ENCODE measurements at places on chromosomes 1 and 21.

GRCh38 chr21:31316488-31317169 is 27.4 kb downstream of the TIAM1 start:
- DNase-seq, result no peak

GRCh38 chr1:155645648-155646047 is 35.6 kb downstream of the MSTO1 start:
- DNase-seq, result no peak

DNA sequence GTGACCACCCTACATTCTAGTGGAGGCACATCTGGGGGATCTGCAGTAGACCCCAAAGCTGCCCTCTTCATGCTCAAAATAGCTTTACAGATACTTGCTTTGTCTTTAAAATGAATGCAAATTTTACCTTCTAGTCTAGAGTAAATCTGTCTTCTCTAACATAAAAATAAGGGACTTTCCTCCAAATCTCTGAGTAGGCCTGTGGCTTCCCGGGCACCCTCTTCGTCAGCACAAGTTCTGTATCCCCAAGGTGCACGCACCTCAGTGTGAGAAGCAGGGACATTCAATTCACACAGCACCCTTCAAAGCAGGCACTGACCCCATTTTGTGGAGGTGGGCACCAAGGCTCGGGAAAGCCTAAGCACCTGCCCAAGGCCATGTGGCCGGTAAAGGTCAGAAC is 19.0 kb downstream of the MEF2D start:
- no peak for DNase-seq

- DNase-seq, result no peak
These were observed 31.2 kb downstream of the KCNA10 start for GRCh38 chr1:110487726-110488125.

DNA sequence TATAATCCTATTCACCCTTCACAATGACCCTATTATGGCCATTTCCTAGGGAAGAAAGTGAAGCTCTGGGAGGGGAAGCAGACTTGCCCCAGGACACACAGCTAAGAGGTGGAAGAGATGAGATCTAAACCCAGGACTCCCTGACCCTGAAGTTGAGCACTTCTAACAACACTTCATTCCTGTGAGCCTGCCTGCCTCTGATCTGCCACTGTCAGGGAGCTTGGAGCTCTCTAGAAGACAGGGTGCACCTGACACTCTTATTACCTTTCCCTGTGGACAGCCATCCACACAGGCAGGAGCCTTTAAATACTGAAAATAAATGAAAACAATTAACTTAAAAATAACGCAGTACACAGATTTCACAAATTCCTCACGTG is 599 bp downstream of the MKNK1 start:
- DNase-seq, result no peak

GRCh38 chr1:162446946-162447345 is 35.0 kb upstream of the SH2D1B start:
- DNase-seq, result no peak

DNA sequence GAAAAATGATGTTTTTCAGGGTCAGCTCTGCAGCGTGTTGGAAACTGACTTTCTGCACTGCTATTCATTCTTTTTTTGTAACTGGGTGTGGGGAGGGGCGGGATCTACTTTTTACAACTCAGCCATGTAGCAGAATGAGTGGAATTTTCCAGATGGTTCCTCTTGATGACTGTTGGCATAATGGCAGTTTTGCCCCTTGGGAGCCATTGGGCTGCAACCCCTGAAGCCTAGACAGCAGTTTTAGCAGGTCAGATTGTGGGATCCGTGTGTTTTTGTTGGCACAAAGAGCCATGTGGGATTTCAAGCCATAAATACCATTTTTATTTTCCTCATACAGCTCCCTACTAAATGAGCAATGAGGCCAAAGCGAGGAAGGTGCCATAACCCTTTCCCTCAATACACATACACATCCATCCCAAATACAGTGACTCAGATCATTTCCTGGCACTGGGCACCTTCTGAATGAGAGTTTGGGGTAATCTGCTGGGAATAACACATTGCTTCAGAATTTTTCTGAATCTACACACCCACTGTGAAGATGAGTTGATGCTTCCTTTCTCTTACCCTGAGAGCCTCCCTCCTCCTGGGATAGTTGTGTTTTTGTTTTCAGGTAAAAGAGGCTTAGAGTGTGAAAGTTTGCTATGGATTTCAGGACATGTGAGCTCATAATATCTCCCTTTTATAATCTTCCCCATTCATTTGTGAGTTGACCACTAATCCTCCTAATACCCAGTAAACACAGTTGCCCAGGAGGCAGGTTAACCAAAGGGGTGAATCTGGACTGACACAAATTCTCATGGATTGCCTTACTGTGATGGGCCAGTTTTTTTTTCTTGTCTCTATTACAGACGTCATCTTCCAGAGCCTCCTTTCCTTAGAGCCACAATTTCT is 13.1 kb downstream of the S100A10 start:
- no peak for DNase-seq

DNA sequence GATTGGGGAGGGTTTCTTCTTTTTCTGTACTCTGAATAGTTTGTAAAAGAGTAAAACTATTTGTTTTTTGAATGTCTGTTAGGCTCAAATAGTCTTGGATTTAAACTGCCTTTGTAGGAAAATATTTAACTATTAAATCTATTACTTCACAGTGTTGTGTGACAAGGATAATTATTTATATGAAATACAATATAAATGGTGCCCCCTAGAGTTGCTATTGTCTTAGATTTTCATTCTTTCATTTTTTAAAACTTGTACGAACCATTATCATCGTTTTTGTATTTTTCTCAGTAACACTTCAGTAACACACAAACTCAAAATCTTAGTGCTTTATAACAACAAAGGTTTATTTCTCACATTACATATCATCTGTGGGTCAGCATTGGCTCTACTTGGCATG is 37.4 kb downstream of the C1orf185 start:
- no peak for DNase-seq

- no peak for DNase-seq
These were observed 95.7 kb upstream of the WNT4 start for GRCh38 chr1:22238356-22239224.

DNA sequence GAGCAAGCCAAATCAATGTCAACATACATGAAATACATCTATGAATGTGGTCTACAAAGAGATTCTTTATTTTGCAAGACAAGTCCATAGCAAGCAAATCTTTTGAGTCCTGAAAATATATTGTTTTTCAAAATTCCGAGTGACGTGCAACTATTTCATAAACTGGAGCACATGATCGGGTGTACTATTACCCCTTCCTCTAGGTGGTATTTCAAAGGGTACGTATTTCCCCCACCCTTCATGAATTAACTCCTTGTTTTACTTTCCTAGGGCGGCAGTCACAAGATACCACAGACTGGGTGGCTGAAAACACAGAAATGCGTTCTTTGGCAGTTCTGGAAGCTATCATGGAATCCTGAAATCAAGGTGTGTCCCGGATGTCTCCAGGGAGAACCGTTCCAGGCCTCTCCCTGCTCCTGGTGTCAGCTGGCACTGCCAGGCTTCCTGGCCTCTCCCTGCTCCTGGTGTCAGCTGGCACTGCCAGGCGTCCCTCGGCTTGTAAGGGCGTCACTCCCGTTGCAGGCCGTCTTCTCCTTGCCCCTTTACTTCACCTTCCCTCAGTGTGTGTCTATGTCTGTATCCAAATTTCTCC is 55.3 kb downstream of the RIPK4 start:
- no peak for DNase-seq

- DNase-seq, result no peak
These were observed 30.7 kb upstream of the IL20 start for GRCh38 chr1:206834711-206835110.

DNA sequence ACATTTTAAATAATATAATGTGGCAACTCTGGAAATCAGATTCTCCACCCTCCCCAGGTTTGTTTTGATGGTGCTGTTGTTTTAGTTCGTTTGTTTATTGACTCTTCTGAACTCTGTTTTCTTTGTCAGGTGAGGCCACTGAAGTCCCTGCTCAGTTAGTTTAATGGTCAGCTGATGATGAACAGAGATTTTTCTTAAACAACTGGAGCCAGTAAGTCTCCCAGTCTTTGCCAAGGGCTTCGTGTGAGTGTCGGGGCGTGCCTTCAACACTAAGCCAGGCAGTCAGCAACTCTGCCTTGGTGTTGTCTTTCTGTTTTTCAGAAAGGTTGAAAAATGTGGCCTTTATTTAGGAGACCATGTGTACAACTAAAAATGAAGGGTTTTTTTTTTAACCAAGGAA is 58.9 kb downstream of the TEX35 start:
- no peak for DNase-seq

GRCh38 chr21:44480200-44481053 is 25.1 kb downstream of the LRRC3 start:
- no peak for DNase-seq

DNA sequence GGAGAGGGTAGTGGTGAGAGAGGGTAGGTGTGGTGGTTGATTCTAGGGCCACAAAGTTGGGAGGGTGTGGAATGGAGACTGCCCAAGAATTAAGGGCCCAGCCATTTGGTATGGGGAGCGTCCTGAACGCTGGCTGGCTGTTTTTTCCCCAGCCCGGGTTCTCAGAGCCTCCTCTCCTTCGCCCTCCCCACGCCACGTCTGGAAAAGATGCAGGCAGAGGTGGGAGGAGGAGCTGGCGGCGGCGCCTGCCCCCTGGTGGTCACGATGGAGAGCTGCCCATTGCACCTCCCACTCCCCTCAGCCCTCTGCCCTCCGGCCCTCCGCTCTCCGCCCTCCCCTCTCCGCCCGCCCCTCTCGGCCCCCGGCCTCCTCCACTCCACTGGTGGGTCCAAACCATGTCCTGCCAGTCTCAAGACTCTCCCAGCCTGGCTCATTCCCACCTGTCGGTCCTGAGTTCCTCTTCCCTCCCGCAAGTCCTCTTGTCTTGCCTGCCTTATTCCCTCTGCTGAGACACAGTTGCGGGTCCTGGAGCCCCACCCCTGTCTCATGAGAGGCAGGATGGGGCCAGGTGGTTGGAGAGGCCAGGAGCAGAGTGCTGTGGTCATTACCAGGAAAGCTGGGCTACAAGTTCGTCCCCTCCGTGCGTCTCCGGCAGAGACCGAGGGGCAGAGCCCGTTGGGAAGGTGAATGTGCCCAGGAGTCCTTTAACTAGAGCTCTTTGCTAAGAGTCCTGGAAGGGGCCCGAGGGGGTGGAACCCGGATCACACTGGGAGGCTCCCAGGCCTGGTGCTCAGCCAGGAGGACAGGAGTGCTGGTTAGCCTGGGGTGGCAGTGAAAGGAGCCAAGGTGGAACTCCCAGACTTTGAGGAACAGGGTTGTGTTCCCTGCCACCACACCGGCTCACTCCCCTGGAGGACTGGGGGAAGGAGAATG is 22.6 kb downstream of the ETNK2 start:
- peak; percentile 96 for DNase-seq

DNA sequence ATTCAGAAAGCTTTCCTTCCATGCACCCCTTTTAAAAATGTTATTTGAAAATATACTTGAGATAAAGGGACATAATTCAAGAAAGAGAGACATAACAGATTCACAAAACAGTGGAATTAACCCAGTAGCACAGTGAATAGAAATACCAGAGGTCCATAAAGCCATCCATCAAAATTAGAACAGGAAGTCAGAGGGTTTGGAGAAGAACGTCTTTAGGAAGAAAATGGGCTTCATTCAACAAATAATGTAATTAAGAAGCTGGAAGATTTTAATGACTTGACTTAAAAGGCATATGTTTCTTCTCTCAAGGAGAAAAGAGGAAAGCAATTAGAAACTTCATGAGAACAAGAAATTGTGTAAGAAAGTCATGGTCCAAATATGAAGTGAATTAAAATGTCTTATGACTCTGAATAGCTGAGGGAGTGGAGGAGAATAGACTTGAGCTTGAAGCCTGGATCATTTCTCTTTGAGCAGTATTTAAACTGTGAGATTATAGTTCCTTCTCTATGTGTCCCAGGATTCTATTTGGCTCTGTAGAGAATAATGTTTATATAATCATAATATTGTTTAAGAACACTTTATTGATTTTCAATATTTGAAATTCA is 7.9 kb upstream of the HCRTR1 start:
- DNase-seq, result no peak

DNA sequence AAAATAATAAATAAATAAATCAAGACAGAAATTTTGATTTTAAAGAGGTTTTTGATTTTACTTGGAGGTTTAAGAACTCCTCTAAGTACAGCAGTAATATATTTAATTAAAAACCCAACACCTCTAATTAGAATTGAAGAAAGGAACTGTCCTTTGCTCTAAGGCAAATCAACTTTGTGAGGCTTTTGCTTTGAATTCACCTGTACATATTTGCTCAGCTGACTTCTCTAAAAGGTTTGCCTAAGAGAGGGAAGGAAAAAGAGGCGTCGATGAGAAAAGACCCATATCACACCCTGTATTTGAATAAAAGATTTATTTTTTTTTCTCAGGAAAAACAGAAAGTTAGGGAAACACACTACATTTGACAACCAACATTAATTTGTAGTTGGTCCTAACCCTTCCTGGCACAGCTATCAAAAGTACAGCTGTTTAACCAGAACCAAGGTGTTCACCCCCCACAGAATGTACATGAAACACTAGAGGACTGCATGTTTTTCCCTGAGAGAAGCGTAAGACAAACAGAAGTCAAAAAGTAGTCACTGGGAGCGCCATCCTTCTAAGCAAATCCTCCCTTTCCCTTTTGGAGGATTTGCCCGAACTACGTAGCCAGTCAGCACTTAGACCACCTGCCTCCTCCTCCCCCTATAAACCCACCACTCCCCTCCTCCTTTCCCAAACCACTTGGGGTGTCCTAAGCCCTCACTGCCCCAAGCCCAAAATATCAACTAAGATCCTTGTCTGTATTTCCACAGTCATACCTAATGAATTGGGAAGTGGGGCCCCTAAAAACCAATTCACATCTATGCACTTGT is 4.9 kb downstream of the MCL1 start:
- DNase-seq, result peak; percentile 43

DNA sequence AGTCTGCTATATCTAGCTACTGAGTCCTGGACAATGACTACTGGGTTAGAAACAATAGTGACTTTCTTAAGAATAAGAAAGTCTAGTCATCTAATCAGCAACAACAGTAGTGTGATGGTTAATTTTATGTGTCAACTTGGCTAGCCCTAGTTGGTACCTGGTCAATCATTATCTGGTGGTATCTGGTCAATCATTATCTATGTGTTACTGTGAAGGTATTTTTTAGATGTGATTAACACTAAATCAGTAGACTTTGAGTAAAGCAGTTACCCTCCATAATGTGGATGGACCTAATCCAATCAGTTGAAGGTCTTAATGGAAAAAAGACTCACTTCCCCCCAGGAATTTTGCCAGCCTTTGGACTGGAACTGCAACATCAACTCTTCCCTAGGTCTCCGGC is 312.6 kb downstream of the SIPA1L2 start:
- DNase-seq, result no peak

DNA sequence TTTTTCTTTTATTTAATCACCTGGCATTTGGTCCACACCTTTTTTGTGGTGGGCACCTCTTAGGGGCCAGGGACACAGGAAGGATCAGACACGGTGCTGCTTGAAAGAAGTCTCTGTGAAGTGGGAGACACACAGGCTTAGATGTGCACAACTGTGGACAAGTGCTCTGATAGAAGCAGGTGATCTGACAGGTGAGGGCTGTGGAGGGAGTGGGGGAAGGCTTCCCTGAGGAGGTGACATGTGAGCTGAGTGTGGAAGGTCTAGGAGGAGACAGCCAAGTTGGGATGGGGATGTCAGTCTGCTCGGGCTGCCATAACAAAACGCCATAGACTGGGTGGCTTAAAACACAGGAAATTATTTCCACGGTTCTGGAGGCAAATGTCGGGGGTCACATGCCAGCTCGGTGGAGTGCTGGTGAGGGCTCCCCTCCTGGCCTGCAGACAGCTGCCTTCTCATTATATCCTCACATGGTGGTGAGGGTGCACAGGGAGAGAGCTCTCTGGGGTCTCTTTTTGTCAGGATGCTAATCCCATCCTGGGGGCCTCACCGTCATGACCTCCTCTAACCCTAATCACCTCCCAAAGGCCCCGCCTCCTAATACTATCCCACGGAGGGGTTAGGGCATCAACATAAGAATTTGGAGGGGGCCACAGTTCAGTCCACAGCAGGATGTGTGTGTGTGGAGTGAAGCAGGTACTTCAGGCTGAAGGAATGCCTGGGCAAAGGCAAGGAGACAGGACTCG is 5.2 kb upstream of the KIAA1614 start:
- DNase-seq, result no peak
